ENCODE measurements at places on chromosomes 6 and 20.

DNA sequence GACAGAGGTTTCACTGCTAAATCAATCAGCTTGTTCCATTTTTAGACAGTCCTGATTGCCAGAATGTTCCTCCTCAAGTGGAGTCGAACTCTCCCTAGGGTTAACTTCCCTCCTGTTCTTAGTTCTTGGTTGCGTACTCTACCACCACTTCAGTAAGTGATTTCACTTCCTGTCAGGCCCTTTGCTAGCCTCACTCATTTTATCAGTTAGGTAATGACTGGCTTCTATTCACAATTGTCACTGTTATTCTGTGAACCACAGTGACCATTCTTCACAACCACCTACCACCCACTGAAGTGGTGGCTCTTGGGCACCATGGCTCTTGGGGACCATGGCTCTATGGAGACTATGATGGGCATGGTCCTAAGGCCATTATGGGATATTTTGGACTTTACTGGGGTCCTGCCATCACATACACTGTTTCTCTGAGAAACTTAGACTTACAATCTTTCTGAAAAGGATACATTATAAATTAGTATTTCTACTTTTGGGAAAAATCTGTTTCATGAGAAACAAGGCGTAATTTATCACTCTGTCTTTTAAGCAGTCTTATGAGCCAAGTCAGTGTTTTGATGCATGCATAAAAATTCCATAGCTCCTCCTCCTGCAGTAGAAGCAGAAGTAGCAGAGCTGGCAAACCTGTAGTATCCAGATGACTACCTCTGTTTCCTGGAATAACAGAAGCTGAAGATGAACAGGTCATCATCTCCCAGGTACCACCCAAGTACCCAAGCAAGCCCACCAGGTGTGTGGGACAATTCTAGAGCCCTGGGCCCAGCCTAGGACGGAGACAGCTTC lies 66.3 kb downstream of the ATXN1 start:
- H3K27me3 ChIP-seq = no peaks in the 10 kb centered on the region
- H3K27ac ChIP-seq = no peak overlapping the region
- peaks cover 1% of the 10 kb centered on the region for H3K4me1 ChIP-seq
- H3K36me3 ChIP-seq = no peaks in the 10 kb centered on the region

DNA sequence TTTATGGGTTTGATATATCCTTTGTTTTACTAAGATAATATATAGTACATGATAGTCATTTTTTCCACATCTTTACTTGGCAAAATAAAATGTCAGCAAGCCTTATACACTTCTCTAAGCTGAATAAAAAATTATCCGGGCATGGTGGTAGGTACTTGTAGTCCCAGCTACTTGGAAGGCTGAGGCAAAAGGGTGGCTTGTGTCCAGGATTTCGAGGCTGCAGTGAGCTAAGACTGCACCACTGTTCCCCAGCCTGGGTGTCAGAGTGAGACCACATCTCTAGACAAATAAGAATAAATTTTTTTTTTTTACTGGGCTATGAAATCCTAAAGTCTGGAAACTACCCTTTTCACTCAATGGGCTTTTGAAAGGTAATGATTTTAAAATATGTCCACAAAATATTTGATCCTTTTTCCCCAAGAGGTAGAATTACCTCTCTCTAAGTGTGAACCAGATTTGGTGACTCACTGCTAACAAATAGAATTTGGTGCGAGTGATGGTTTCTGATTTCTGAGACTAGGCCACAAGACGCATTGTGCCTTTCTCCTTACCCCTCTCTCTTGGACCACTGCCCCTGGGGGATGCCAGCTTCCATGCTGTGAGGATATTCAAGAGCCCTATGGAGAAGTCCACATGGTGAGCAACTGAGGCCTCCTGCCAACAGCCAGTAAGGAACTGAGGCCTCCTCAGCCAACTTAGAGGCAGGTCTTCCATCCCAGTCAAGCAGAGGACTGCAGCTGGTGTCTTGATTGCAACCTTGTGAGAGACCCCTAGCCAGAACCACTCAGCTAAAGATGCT lies 84.2 kb upstream of the ZNFX1 start:
- H3K27ac ChIP-seq = no peak overlapping the region
- H3K36me3 ChIP-seq = no peaks in the 10 kb centered on the region
- no peak overlapping the region for H3K4me3 ChIP-seq
- peaks cover 12% of the 10 kb centered on the region for H3K4me1 ChIP-seq

- peak; percentile 57 for DNase-seq
- no peaks in the 10 kb centered on the region for H3K27me3 ChIP-seq
- peaks cover 10% of the 10 kb centered on the region for H3K4me1 ChIP-seq
- no peaks in the 10 kb centered on the region for H3K36me3 ChIP-seq
Measured at GRCh38 chr20:10131732-10132345, 86.8 kb upstream of the SNAP25 start.

DNA sequence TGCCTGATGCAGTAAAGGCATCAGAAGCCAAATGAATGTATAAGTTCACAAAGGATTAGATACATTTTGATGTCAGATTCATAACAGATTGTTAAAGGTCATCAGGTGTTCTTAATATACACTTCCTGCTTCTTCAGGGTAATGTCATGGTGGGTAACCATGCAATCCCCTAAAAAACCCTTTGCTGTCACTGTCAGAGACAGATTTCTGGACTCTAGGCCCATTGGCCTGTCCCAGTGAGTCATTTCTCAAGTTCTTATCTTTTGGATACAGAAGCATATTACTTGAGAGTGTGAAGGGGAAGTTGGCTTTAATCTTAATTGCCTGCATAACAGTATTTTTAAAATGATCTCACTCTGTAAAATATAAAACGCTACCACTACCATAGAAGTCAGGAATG lies 895.6 kb upstream of the MAP3K7 start:
- no peaks in the 10 kb centered on the region for H3K27me3 ChIP-seq
- no peak overlapping the region for H3K27ac ChIP-seq
- H3K4me3 ChIP-seq = no peak overlapping the region
- no peak for DNase-seq
- no peaks in the 10 kb centered on the region for H3K36me3 ChIP-seq

GRCh38 chr6:122710908-122711635 lies 68.4 kb upstream of the FABP7 start:
- H3K4me3 ChIP-seq = no peak overlapping the region
- H3K36me3 ChIP-seq = no peaks in the 10 kb centered on the region
- no peaks in the 10 kb centered on the region for H3K27me3 ChIP-seq
- DNase-seq = no peak
- no peak overlapping the region for H3K27ac ChIP-seq

DNA sequence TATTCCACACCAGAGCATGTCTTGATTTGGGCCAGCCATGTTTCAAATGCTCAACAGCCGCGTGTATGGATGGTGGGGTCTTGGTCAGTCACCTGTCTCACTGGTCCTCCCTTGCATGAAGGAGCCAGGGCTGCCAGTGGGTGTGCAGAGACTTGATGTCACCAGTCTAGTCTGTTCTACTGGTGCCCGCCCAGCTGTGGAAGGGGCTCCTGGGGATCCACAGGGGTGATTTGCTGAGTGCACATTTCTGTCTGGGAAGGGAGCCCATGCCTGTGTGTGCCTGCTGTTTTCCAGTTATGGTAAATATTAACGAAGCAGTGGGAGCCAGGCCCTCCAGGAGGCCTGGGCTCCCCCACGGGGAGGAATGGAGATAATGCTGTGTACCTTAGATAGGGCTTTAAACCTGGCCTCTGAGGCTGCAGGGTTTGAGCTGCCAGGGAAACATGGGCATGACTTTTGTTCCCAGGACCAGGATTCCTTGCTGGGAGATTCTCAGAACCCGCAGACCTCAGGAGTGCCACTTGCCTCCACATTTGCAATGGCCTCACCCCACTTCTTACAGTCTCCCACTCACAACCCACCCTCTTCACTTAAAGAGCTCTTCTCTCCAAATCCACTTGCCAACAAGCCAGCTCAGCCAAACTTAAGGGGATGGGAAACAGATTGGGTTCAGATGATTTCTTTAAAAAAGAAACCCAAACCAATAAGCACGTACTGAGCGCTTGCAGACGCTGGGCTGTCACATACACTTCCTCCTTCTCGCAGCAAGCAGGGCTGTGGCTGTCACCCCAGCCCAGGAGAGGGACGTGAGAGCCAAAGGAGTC lies 54.1 kb downstream of the VEGFA start:
- H3K4me3 ChIP-seq = no peak overlapping the region
- peak; percentile 84 for DNase-seq
- peaks cover 8% of the 10 kb centered on the region for H3K4me1 ChIP-seq
- no peaks in the 10 kb centered on the region for H3K36me3 ChIP-seq

DNA sequence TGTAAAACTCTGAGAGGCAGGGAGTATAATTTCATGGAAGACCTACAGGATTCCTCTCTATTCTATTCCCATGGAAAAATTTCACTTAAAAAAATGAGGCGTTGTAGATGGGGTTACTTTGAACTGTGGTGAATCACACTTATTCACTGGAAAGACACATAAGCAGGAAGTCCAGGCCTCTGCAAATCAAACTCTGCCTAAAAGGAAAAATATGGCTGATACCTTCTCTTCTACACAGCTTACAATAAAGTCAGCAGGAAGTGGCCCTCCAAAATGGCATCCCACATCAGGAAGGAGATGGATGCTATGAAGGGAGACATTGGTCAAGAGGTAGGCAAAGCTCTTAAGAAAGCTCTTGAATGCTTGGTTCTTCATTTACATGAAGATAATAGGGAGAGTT lies 115.9 kb downstream of the FYN start:
- DNase-seq = no peak
- no peaks in the 10 kb centered on the region for H3K27me3 ChIP-seq
- H3K27ac ChIP-seq = no peak overlapping the region
- H3K4me1 ChIP-seq = peaks cover 30% of the 10 kb centered on the region

- no peak overlapping the region for H3K27ac ChIP-seq
- H3K4me1 ChIP-seq = no peaks in the 10 kb centered on the region
- no peak overlapping the region for H3K4me3 ChIP-seq
- DNase-seq = no peak
- no peaks in the 10 kb centered on the region for H3K36me3 ChIP-seq
- H3K27me3 ChIP-seq = peaks cover 16% of the 10 kb centered on the region
Measured at GRCh38 chr6:30136570-30137286, 788 bp downstream of the TRIM40 start.

- no peak overlapping the region for H3K27ac ChIP-seq
- H3K36me3 ChIP-seq = no peaks in the 10 kb centered on the region
- no peaks in the 10 kb centered on the region for H3K27me3 ChIP-seq
- H3K4me3 ChIP-seq = no peak overlapping the region
Measured at GRCh38 chr6:16109659-16110305, 19.1 kb upstream of the MYLIP start.

GRCh38 chr6:10801224-10801848 lies 37.0 kb downstream of the MAK start:
- H3K36me3 ChIP-seq = no peaks in the 10 kb centered on the region
- H3K27ac ChIP-seq = no peak overlapping the region
- H3K4me3 ChIP-seq = no peak overlapping the region
- H3K4me1 ChIP-seq = no peaks in the 10 kb centered on the region
- DNase-seq = peak; percentile 42
